Activated T-helper 17 cell treated with anti-CD3 and anti-CD28 coated beads, Interleukin-2, amount 50 U/mL, for 72 hours (primary cell): ENCODE measurements at places on chromosomes 5 and 9.

- peaks cover 28% of the 10 kb centered on the region for H3K36me3 ChIP-seq
- H3K27ac ChIP-seq, result peak overlapping the region; percentile 91
- H3K4me1 ChIP-seq, result peaks cover 17% of the 10 kb centered on the region
- ATAC-seq, result no peak
Measured at GRCh38 chr5:143053780-143054179, 283.6 kb downstream of the ARHGAP26 start.

DNA sequence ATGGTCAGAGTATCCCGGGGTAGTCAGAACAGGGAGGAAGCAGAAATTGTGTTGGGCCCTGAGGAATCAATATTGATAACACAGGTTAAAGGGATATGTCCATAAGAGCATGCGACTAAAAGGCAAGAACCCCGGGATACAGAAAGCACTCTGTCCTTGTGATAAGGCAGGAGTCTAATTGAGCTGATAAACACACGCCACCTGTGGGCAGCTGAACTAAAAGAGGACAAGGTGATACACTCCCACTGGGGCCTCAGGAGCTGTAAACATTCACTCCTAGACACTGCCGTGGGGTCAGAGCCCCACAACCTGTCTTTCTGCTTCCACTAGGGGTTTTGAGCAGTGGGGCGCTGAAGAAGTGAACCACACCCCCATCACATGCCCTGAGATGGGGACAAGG, 144.7 kb upstream of the MPDZ start:
- no peak for ATAC-seq
- no peak overlapping the region for H3K27ac ChIP-seq
- H3K36me3 ChIP-seq, result no peaks in the 10 kb centered on the region
- H3K27me3 ChIP-seq, result no peaks in the 10 kb centered on the region
- H3K4me1 ChIP-seq, result no peaks in the 10 kb centered on the region

DNA sequence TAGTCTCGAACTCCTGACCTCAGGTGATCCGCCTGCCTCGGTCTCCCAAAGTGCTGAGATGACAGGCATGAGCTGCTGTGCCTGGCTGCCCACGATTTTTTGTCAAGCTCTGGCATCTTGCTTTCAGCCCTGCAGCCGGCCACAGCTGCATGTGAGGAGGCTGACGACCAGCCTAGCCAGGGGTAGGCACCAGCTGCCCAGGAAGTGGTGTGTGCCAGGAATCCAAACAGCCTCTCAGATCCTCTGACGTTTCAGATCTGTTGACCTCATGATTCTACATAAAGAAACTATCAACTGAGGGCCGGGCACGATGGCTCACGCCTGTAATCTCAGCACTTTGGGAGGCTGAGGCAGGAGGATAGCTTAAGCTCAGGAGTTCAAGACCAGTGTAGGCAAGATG, 19.0 kb downstream of the DYNC2I2 start:
- no peak overlapping the region for H3K27ac ChIP-seq
- no peak overlapping the region for H3K4me3 ChIP-seq
- H3K36me3 ChIP-seq, result peaks cover 17% of the 10 kb centered on the region
- no peaks in the 10 kb centered on the region for H3K4me1 ChIP-seq

- H3K27me3 ChIP-seq, result peaks cover 24% of the 10 kb centered on the region
- H3K27ac ChIP-seq, result peak overlapping the region; percentile 28
- peak; percentile 94 for ATAC-seq
- H3K4me3 ChIP-seq, result peak overlapping the region; percentile 54
- H3K4me1 ChIP-seq, result peaks cover 20% of the 10 kb centered on the region
Measured at GRCh38 chr9:89153232-89154017, 25.2 kb downstream of the SHC3 start.

DNA sequence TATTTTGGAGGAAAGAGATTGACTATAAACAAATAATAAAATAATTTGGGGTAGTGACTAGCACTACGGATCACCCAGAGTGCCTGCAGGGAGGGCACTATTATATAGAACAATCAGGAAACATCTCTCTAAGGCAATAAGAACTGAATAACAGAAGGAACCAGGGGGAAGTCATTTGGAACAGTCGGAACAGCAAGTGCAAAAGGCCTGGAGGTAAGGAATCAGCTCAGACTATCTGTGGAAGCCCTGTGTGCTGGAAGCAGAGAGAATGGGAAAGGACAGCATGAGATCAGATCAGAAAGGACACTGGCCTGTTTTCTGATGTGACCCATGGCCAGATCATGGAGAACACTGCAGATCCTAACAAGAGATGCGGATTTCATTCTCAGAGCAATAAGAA, 357.6 kb downstream of the EFNA5 start:
- ATAC-seq, result no peak
- H3K4me3 ChIP-seq, result no peak overlapping the region
- H3K27ac ChIP-seq, result no peak overlapping the region
- no peaks in the 10 kb centered on the region for H3K4me1 ChIP-seq
- H3K36me3 ChIP-seq, result no peaks in the 10 kb centered on the region

- peak overlapping the region; percentile 91 for H3K27ac ChIP-seq
- peaks cover 94% of the 10 kb centered on the region for H3K36me3 ChIP-seq
- H3K4me3 ChIP-seq, result peak overlapping the region; percentile 73
- no peak for ATAC-seq
Measured at GRCh38 chr9:137759649-137760321, 117.8 kb upstream of the CACNA1B start.

DNA sequence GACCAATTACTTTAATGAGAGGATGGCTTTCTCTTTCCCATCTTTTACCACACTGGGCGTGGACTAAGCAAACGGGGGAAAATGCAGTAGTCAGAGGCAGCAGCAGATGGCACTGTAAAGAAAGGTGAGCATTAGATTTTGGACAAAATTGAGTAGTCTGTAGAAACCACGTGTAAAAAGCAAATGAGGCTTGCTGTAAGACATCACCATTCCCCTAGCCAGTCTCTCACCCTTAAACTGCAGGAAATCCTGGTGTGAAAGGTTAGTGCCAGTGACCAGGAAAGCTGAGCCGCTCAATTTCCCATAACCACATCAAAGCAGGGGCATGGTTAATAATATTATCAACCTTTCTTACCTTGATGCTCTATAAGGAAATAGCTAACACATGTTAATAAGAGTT, 31.8 kb downstream of the SPATA31C2 start:
- peaks cover 4% of the 10 kb centered on the region for H3K4me1 ChIP-seq
- H3K27ac ChIP-seq, result no peak overlapping the region
- peaks cover 29% of the 10 kb centered on the region for H3K27me3 ChIP-seq
- H3K36me3 ChIP-seq, result no peaks in the 10 kb centered on the region

GRCh38 chr5:155455791-155456514, 442.4 kb downstream of the KIF4B start:
- H3K36me3 ChIP-seq, result no peaks in the 10 kb centered on the region
- H3K27me3 ChIP-seq, result no peaks in the 10 kb centered on the region
- no peak overlapping the region for H3K27ac ChIP-seq
- H3K4me1 ChIP-seq, result no peaks in the 10 kb centered on the region
- ATAC-seq, result no peak

- H3K27me3 ChIP-seq, result peaks cover 4% of the 10 kb centered on the region
- H3K4me3 ChIP-seq, result no peak overlapping the region
- H3K27ac ChIP-seq, result no peak overlapping the region
- ATAC-seq, result no peak
- no peaks in the 10 kb centered on the region for H3K4me1 ChIP-seq
- H3K36me3 ChIP-seq, result no peaks in the 10 kb centered on the region
Measured at GRCh38 chr5:170166101-170166500, 60.4 kb downstream of the FOXI1 start.

- no peak overlapping the region for H3K27ac ChIP-seq
- no peaks in the 10 kb centered on the region for H3K27me3 ChIP-seq
- H3K4me1 ChIP-seq, result no peaks in the 10 kb centered on the region
- H3K4me3 ChIP-seq, result no peak overlapping the region
- no peak for ATAC-seq
Measured at GRCh38 chr9:2645569-2645968, 24.0 kb downstream of the VLDLR start.

DNA sequence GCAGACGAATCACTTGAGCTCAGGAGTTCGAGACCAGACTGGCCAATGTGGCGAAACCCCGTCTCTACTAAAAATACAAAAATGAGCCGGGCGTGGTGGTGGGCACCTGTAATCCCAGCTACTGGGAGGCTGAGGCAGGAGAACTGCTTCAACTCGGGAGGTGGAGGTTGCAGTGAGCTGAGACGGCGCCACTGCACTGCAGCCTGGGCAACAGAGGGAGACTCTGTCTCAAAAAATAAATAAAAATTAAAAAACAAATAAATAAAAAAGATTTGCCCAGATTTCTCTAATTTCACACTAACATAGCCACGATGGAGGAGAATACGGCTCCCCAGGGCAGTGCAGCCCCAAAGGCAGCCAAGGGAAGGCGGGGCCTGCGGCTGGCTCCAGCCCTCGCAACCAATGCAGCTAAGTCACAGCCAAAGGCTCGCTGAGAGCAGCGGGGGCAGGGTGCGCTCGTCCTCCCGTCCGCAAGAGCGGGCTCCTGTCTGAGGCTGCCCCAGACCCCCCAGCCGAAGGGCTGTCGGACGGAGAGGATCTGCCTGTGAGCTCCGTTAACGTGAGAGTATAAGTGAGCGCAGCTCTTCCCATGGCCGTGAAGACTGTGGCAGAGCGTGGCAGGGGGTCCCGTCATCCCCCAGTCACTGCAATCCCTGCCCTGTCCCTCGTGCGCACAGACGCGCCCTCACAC, 43.5 kb downstream of the SLC12A7 start:
- no peak overlapping the region for H3K4me3 ChIP-seq
- H3K36me3 ChIP-seq, result peaks cover 19% of the 10 kb centered on the region
- H3K27ac ChIP-seq, result no peak overlapping the region
- no peaks in the 10 kb centered on the region for H3K4me1 ChIP-seq
- ATAC-seq, result no peak

DNA sequence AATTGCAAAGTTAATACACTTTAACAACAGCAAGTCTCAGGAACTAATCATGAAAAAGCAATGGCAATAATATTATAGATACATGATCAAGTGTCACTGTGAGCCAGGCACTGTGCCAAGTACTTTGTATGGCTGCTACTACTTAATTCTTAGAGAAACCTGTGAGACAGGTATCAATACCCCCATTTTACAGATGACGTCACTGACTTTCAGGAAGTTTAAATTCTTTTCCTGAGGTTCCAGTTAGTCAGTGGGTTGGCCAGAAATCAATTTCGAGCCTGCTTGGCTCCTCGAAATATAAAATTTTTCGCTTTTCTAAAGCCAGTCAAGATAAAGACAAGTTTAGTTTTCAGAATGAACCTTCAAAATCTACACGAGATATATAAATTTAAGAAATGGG, 130.3 kb downstream of the SLC12A2 start:
- H3K27me3 ChIP-seq, result peaks cover 2% of the 10 kb centered on the region
- no peak overlapping the region for H3K27ac ChIP-seq
- H3K4me1 ChIP-seq, result no peaks in the 10 kb centered on the region
- H3K36me3 ChIP-seq, result no peaks in the 10 kb centered on the region
- no peak overlapping the region for H3K4me3 ChIP-seq

DNA sequence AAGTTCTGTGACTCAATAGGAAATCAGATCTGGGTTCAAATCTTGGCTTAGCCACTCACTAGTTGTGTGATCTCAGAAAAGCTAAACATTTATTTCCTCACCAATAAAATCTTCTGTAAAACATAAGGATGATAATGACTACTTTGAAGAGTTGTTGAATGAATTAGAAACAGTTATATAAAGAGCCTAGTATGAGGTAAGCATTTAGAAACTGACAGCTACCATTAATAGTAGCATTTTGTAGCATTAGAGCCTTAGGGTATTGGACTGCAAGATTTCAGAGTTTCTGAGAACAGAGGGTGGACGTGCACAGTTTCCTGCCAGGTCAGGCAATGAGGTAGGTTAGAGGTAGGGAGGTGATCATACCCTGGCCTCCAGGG, 293.2 kb downstream of the CWC27 start:
- H3K27me3 ChIP-seq, result peaks cover 16% of the 10 kb centered on the region
- H3K27ac ChIP-seq, result no peak overlapping the region
- H3K4me3 ChIP-seq, result no peak overlapping the region
- no peak for ATAC-seq
- no peaks in the 10 kb centered on the region for H3K4me1 ChIP-seq
- no peaks in the 10 kb centered on the region for H3K36me3 ChIP-seq

DNA sequence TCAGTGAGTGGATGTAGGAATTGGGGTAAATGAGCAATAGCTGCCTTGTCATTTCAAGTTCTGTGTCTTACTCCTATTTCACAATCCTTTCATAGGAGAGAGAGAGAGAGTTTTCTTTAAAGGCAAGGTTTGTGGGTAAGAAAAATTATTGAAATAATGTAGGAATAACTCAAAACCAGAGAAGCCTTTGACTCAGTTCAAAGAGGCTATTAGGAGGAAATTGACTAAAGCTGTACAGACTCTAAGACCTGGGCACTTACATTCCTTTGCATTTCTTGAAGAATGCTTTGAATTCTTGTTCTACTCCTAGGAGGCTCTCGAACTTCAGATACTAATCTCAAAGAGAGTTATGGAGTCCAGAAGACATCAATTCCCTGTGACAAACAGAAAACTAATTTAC, 257.1 kb downstream of the FBXL7 start:
- H3K4me3 ChIP-seq, result no peak overlapping the region
- no peak overlapping the region for H3K27ac ChIP-seq
- no peaks in the 10 kb centered on the region for H3K36me3 ChIP-seq
- no peaks in the 10 kb centered on the region for H3K4me1 ChIP-seq
- no peak for ATAC-seq

GRCh38 chr5:60354311-60354710, 345.7 kb downstream of the DEPDC1B start:
- H3K36me3 ChIP-seq, result no peaks in the 10 kb centered on the region
- H3K27me3 ChIP-seq, result peaks cover 5% of the 10 kb centered on the region
- H3K4me3 ChIP-seq, result no peak overlapping the region
- H3K27ac ChIP-seq, result no peak overlapping the region
- H3K4me1 ChIP-seq, result no peaks in the 10 kb centered on the region

DNA sequence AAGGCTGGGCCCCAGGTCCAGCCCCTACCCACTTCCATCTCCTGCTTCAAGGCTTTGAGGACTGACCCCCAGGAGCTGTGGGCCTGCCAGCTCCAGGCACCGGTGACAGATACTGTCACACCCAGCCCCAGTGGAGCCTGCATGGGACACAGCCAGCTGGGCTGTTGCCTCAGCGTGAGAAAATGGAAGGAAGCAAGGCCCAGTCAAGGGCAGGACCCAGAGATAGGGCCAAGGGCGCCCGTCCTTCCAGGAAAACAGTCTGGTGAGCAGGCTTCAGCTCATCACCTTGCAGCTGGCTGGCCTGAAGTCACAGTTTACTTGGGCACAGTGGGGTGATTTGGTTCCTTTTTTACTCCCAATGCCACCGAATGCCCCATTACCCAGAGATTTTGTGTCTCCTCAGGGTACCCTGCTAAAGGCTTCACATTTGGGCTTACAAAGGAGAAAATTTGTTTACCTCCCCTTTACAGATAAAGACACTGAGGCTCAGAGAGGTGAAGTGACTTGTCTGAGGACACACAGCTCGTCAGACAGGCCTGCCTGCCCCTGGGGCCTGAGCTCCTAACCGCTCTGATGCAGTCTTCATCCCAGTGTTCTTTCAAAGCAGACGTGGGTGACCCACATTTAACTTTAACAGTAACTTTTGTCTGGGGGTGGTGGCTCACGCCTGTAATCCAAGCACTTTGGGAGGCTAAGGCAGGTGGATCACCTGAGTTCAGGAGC, 21.5 kb upstream of the WDR38 start:
- H3K4me1 ChIP-seq, result no peaks in the 10 kb centered on the region
- no peak for ATAC-seq
- H3K4me3 ChIP-seq, result no peak overlapping the region
- no peaks in the 10 kb centered on the region for H3K36me3 ChIP-seq
